ENCODE measurements at places on chromosomes 7 and 10.

DNA sequence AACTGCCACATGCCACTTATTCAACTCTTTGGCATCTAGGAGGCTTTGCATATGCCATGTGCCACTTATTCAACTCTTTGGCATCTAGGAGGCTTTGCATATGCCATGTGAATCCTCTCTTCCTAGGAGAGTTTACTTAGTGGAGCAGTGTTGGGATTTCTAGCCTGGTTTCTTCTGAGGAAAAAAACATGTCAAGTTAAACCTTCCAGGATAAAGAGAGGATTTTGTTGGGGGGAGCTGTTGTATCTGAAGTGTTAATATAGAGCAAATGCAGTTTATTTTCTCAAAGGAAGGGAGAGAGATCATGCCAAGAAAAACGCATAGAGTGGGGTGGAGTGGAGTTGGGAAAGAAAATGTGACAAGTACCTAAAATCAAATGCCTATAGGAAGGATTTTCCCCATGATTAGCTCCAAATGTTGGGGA lies 91.5 kb downstream of the MCU start:
- no peaks in the 10 kb centered on the region for H3K27me3 ChIP-seq
- H3K36me3 ChIP-seq = peaks cover 3% of the 10 kb centered on the region
- H3K4me1 ChIP-seq = no peaks in the 10 kb centered on the region

- peaks cover 19% of the 10 kb centered on the region for H3K4me1 ChIP-seq
- DNase-seq = no peak
- H3K4me3 ChIP-seq = no peak overlapping the region
- H3K36me3 ChIP-seq = peaks cover 5% of the 10 kb centered on the region
- no peak overlapping the region for H3K27ac ChIP-seq
Observed at GRCh38 chr7:100856871-100857282, 4.4 kb downstream of the SLC12A9 start.

GRCh38 chr10:119538632-119539358 lies 3.7 kb downstream of the RGS10 start:
- no peak overlapping the region for H3K27ac ChIP-seq
- no peaks in the 10 kb centered on the region for H3K27me3 ChIP-seq
- H3K4me3 ChIP-seq = no peak overlapping the region
- no peaks in the 10 kb centered on the region for H3K36me3 ChIP-seq

DNA sequence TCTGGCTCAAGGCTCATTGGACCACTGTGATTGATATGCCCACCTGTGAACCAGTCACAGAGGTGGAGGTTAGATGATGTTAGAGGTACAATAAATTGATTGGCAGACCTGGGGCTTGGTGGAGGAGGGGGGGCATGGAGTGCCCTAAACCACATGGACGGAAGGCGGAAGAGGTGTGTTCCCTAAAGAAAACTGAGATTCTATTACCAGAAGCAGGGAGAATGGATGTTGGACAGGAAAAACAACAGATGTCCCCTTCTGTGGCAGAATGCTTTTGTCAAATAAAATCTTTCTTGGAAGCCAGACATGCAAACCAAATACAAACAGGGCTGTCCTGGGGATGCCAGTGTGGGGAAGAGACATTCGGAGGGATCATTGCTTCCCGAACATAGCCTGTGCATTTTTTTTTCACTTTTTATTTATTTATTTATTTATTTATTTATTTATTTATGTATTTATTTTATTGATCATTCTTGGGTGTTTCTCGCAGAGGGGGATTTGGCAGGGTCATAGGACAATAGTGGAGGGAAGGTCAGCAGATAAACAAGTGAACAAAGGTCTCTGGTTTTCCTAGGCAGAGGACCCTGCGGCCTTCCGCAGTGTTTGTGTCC lies 433.9 kb downstream of the RPS24 start:
- no peak for DNase-seq
- H3K27me3 ChIP-seq = peaks cover 5% of the 10 kb centered on the region
- H3K36me3 ChIP-seq = no peaks in the 10 kb centered on the region

All from immature natural killer cell (primary cell).